ENCODE measurements at places on chromosomes 16 and 17.
A peak's percentile ranks its signal among the peaks of the same experiment; 100 is the strongest.

- DNase-seq = no peak
Observed at GRCh38 chr16:65342231-65342866, 220.5 kb upstream of the CDH11 start.

DNA sequence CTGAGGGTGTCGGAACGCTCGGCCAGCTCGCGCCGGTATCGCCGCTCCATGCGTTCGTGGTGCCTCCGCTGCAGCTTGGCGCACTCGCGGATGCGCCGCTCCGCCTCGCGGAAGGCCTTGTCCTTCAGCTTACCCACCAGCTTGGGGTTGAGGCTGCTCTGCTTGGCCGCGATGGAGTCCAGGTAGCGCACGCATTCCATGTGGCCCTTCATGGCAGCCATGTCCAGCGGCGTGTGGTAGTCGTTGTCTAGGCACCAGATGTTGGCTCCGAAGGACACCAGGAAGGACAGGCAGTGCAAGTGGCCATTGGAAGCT is 2.8 kb downstream of the USH1G start:
- no peak for DNase-seq

- no peak for DNase-seq
Observed at GRCh38 chr16:2142942-2143877, 5.2 kb upstream of the RAB26 start.

- DNase-seq = peak; percentile 50
Observed at GRCh38 chr16:3254309-3254708, 2.1 kb downstream of the MEFV start.

- peak; percentile 15 for DNase-seq
Observed at GRCh38 chr17:72665852-72666851, 426.3 kb downstream of the SLC39A11 start.

GRCh38 chr17:49260011-49260816 is 29.6 kb upstream of the PHOSPHO1 start:
- DNase-seq = peak; percentile 83

GRCh38 chr17:2974347-2974746 is 89.1 kb downstream of the OR1D5 start:
- no peak for DNase-seq

- DNase-seq = no peak
Observed at GRCh38 chr16:79165506-79165905, 435.0 kb downstream of the MAF start.
